Hematopoietic multipotent progenitor cell treated with erythropoietin and hydrocortisone succinate and interleukin-3 and kit ligand, for 6 days (in vitro differentiated cells): ENCODE measurements at places on chromosomes 5 and 9.

GRCh38 chr5:169265888-169266287, 35.1 kb downstream of the SLIT3 start:
- DNase-seq = peak; percentile 3

GRCh38 chr9:7640231-7640630, 159.3 kb downstream of the DMAC1 start:
- DNase-seq = no peak

DNA sequence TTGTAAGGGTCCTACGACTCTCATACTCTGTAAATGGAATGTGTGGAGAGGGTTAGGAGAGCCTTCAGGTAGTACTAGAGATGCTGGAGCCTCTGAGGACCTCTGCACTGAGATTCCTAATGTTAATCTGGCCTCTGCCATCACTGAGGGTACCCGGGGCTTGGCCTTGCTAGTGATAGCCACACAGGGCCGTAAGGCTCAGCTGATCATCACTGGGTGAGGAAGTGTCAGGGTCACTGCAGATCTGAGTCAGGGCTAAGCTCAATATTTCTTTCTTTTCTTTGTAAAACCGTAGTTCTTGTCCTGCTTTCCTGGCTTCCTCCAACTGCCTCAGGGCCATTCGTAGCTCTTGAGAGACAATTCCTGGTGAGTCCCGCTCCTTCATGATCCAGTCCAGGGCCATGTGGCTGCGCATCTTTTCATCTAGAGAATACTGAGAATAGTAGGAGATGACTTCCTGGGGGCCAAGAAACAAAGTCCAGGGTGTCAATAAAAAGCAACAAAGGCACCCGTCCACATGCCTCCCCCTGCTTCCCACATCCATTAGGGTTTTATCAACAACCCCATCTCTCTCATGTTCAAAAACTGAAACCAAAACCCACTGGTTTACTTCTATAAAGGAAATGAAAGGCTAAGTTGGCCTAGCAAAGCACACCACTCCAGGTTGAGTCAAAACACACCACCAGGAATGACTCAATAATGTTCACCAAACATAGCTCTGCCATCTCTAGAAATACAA, 47.7 kb downstream of the LIX1 start:
- DNase-seq = no peak

- DNase-seq = no peak
Measured at GRCh38 chr9:126532489-126532888, 81.2 kb upstream of the LMX1B start.

DNA sequence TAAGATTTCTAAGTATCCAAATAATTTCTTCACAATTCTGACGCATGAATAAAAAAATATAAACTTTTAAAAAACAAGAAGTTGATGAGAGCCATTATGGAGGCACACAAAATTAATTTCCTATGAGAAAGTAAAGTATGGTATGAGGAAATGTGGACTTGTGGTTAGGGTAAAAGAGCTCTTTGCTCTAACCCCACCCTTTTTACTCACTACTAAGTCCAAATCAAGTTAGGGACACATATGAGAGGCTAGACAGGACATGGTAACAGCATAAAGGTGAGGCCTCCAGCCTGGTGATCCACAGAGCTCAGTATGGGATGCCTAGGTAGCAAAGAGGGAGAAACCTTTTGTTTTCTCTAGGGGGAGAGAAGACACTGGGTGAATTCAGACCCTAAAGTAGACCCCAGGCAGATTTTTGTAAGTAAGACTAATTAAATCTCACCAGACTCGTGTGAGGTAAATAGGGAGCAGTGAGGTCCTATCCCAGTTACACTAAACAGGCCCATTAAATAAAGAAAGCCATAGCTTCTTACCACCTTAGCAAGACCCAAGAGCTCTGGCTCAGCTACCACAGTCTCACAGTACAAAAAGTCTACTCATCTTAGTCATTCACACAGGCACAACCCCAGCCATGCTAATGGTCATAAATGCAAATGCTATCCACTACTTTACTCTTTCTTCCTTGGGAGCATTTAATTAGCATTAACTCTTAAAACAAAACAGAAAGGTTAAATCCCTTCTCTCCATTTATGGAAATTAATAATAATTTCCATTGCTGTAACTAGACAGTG, 42.6 kb downstream of the MLLT3 start:
- peak; percentile 23 for DNase-seq

DNA sequence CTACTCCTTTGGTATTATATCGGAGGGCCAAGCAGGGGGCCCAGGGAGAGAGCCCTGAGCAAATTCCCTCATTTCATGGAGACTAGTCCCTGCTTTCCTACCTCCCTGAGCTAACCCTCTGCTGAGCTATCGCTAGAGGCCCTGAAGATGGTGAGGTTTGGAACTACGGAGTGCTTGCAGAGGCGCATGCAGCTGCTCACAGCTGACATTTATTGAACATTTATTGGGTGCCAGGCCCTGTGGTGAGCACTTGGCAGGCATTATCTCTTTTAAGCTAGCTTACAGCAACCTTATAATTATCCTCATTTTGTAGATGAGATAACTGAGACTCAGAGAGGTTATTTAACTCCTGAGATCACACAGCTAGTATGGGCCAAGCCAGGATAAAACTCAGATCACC, 9.8 kb downstream of the FAT2 start:
- no peak for DNase-seq

DNA sequence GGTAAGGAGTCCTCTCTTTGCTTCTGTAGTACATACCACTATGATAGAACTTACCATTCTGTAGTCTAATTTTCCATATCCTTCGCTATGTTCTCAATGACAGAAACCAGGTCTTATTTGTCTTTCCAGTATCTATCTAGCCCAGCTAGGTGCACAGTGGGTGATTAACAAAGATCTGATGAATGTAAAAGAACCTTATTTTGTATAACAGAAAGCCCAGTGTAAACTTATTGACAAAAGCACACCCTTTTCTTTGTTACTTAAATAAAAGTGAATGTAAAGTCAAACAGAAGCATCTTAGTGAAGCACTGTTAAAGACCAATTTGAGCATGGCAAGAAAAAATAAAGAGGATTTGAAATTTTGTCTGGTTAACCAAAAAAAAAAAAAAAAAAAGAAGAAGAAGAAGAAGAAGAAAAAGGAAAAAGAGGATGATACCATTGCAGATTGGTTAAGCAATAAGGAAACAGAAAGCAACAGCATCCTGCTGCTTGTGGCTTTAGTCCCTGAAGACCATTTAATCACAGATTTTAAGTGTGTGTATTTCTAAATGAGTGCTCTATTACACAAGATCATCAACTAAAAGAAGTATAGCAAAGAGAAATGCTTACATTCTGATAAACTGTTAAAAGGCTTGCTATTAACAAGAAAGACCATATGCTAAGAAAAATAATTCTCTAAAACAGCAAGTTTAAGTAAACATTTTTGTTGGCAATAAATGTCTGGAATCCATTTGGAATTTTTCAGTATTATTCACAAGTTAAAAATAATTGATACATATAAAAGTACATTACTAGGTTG, 21.2 kb downstream of the MEGF9 start:
- peak; percentile 64 for DNase-seq

DNA sequence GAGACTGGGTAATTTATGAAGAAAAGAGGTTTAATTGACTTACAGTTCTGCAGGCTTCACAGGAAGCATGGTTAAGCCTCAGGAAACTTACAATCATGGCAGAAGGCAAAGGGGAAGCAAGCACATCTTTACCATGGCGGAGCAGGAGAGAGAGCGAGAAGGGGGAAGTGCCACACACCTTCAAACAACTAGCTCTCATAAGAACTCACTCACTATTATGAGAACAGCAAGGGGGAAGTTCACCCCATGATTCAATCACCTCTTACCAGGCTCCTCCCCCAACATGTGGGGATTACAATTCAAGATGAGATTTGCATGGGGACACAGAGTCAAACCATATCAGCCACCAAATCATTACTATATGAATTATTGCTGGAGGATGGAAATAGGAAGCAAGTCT, 30.3 kb upstream of the STX17 start:
- no peak for DNase-seq

DNA sequence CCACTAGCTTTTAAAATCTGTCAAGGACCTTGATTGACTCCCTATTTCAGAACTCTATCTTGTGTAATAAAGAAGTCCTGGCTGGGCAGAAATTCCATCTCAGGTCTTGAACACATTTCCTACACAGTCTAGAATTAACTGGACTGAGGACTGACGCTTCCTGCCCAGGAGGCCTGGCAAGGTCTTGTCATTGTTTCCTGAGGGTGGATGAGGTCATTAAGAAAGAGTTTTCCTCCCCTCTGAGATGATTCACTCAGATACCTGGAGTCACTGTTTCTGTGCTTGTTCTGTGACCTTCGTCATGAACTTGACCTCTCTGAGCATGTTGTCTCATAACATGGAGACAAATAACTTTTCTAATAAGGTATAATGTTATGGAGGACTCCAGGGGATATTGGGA, 10.0 kb downstream of the MTAP start:
- no peak for DNase-seq
